NCI-H748 treated with DMSO at 0.1 percent for 48 hours (cell line): ENCODE measurements at places on chromosomes 16 and 17.

DNA sequence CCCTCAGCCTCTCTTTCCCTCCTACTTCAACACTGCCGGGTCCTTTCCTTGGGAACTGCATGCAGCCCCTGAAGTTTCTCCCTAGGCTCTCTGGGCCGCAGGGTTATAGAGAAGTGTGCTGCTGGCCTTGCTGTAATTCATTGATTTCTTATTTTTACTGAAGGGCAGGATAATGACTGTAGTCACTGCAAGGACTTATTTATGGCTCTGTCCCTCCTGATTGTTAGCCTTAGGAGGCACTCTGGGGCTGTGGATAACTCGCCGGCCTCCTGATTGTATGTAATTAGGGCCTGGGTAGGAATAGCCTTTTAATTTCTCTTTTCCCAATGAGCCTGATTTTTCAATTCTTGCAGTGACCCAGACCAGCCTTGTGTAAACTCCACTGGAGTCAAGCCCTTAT lies 138.3 kb upstream of the CDH13 start:
- no peak for DNase-seq

- DNase-seq = no peak
Measured at GRCh38 chr16:64356267-64356666, 765.6 kb downstream of the CDH11 start.

DNA sequence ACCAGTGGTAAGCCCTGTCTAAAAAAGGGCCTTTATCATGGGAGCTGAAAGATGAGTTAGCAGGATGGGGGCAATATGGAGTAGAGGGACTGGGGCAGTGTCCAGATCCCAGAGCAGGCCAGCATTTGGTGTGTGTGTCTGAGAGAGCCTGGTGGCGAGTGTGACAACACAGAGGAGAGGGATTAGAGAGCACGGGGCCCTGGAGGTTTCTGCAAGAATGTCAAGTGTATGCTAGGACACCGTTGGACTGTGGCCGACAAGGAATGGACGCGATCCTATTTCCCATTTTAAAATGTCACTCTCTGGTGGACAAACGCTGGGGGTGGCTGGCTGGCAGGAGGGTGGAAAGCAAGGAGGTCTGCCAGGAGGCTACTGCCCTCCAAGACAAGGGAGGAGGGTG lies 12.4 kb downstream of the TAC4 start:
- DNase-seq = no peak

DNA sequence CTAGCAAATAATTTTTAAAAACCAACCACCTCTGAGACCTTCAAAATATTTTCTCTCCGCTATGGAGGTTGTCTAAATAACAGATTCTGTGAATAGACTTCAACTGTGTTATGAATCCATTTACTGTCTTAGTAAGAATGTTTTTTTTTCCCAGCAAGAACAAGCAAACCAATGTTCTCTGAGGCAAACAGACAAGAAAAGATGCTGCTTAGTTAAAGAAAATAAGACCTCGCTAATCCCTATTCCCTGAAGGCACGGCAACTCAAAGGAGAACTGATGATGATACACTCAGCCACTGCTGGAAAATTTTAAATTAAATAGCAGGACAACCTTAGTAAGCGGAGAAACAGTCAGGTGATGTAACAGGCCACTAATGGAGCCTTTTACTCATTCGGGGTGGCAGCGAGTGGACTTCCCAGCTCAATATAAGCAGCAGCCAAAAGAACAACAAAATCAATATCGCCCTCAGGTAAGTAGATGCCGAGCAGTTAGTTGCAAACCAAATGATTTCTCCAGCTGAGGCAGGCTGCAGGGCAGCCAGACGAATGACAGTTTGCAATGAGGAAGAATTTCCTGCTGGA lies 81.8 kb downstream of the CPPED1 start:
- DNase-seq = no peak

DNA sequence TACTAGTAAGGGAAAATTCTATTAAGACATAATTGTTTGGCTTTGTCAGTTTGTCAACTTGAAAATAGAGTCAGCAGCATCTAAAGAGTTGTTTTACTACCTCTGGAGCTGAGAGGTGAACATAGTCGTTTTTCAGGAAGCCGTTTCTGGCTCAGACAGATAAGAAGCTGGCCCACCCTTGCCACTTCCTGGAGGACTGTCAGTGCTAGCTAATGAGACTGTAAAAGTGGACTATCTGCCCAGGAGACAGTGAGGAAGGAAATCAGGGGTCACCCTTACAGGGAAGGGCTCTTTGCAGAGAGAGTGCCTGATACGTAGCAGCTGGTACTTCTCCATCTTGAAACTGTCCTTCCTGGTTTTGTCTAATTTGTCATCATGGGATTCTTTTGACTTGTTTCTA lies 328.7 kb downstream of the WWOX start:
- DNase-seq = no peak

GRCh38 chr17:3544365-3544764 lies 13.2 kb downstream of the TRPV3 start:
- DNase-seq = no peak

DNA sequence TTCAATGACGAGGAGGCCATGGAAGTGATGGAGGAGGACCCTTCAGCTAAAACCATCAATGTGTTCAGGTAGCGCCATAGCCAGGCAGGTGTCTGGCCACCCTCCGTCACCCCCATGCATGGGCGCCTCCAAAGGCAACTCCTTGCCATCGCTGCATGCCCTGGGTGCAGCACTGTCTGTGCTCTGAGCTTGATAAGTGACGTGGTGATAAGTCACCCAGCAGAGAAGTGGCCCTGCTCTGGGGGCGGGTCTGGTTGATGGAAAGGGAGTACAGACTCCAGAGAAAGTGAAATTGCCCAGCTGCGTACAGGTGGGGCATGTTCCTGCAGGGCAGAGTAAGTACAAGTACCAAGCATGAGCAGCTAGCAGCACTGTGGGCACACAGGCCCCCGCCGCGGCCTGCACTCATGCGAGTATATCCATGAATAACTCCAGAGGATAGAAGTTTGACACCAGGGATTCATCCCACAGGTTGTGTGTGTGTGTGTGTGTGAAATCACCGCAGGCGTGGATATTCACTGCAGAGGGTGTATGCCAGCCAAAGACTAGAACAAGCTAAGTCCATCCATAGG lies 13.1 kb downstream of the DNAI2 start:
- DNase-seq = no peak

- DNase-seq = no peak
Measured at GRCh38 chr17:28577466-28577824, 750 bp upstream of the ALDOC start.

DNA sequence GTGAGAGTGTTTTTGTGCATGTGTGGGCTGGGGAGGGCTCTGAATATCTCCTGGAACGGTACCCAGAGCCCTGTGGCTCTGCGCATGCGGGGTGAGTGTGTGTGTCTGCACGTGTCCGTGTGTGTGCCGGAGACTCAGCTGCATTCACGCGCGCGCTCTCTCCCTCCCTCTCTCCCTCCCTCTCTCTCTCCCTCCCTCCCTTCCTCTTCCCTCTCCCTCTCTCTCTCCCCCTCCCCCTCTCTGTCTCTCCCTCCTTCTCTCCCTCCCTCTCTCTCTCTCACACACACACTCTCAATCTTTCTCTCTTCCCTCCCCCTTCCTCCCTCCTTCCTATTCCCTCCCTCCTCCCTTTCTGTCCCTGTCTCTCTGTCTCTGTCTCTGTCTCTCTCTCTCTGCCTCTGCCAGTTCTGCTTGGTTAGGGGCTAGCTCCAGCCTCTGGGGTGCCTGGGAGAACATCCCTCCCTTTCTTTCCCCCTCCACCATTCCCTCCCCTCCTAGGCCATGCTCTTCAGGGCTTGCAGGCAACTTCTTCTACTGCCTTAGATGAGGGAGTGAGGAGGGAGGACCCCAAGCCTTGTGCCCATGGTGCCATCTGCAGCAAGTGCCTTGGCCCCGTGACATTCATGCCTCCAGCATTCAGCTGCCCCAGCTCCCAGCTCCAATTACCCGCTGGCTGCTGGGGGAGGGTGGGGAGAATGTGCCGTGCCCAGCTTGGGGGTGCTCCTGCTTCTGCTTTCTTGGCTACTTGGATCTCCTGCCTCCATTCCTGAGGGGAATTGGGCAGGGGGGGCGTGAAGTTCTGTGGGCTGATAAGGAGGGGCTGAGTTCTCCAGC lies 6.4 kb downstream of the THRA start:
- DNase-seq = no peak

DNA sequence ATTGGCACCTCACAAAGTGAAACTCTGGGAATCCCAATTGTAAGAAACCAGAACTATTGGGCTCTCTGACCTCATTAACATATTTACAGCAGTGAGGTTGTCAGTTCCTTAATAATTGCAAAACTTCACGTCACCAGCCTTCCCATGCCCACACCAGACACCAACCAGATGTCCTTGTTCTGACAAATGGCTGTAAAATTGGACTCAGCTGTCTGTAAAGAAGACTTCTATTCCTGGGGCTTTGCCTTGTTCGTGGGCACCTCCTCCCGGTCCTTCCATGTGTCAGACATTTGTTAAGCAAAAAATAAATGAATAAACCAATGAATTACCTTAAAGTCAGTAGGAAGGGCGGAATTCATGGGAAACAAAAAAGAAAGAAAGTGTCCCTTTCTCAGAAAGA lies 284.3 kb upstream of the CDH11 start:
- DNase-seq = no peak

DNA sequence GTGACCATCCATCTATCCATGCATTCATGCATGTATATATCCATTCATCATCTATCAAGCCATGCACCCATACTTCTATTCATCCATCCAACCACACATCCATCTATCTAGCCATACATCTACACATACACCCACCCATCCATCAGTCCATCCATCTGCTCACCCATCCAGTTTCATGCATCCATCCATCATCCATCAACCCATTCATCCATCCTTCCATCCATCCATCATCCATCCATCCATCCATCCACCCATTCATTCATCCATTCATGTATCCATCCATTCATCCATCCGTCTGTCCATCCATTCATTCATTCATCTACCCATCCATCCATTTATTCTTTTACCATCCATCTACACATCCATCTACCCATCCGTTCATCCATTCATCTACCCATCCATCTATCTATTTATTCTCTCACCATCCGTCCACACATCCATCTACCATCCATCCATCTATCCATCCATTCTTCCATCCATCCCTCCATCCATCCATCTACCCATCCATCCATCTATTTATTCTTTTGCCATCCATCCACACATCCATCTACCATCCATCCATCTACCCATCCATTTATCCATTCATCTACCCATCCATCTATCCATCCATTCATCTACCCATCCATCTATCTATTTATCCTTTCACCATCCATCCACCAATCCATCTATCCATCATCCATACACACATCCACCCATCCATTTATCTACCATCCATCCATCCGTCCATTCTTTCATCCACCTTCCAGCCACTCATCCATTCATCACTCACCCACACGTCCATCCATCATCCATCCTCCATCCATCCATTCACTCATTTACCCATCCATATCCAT lies 3.2 kb downstream of the CCL17 start:
- DNase-seq = no peak

- DNase-seq = no peak
Measured at GRCh38 chr17:36727052-36727451, 125.7 kb downstream of the MRM1 start.

DNA sequence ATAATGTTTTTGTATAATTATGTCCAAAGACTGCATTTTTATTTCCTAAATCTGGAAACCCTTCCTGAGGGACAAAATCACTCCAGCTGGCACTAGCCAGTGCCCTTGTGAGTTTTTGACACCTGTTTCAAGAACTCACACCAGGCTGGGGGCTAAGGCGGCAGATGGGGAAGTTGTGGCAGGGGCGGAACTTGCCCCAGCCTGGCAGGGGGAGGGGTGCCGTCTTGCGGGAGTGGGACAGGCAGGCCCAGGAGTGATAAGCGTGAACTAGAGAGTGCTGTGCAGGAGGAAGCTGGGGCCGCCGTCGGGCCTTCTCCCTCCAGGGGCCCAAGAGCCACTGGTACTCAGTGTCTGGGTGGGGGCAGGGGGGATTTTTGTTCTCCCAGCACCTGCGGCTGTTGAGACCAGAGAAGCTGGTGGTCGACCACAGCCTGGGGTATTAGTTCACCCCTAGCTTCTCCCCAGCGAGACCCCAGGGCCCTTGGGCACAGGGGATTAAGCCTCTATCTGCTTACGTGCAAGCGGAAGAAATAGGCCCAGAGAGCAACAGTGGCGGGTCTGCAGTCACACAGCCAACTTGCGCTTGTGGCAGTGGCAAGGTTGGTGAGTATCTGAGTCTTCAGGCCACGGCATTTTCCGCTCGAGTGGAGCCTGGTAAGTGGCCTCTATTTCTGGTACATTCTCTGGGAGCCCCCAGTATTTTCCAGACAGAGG lies 40.2 kb upstream of the PLCG2 start:
- no peak for DNase-seq

- no peak for DNase-seq
Measured at GRCh38 chr17:41536741-41537613, 8.9 kb upstream of the KRT19 start.

- DNase-seq = no peak
Measured at GRCh38 chr16:1002399-1003166, 21.0 kb downstream of the SOX8 start.

GRCh38 chr17:75637143-75637538 lies 3.9 kb downstream of the SMIM5 start:
- DNase-seq = no peak

DNA sequence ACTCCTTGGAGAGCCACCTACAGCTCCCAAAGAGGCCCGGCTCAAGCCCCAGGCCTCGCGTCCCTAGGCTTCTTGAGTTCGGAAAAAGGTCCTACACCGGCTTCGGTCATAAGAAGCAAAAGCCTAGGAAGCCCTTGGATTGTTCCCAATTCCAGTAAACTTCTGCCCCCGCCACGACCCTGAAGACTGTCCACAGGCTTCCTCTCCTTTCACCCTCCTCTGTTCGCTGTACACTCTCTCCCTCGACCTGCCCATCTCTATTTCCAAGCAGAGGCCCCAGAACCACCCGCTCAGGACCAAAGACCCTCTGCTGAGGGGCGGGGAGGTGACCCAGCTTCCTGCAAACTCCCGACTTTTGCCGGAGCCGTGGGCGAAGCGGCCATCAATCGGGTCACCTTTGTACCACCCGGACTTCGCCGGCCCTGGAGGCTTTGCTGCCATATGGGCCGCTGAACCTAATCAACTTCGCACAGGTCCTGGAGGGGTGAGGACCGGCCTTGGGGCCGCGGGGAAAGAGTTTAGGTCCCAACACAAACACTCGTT lies 2.7 kb downstream of the HOXB2 start:
- peak; percentile 49 for DNase-seq

- no peak for DNase-seq
Measured at GRCh38 chr16:88455610-88456355, 2.7 kb downstream of the ZFPM1 start.

DNA sequence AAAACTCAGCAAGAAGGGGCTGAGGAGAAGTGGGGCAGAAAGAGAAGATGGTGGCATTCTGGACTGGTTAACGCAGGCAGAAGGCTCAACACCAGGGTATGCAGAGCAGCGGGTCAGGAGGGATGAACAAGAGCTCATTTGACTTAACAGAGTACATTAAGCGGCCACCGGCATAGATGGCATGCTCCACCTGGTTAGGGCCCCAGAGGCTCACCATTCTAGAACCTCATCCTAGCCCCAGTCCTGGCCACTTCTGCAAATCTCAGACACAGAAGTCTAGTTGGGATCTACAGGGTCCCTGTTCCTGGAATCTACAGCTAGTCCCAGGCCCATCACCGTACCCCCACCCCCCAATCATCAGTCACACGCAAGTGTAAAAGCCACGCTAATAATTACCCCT lies 1.7 kb upstream of the MYO1C start:
- no peak for DNase-seq

- peak; percentile 63 for DNase-seq
Measured at GRCh38 chr16:720990-721764, at the start of gene ANTKMT. Gene ANTKMT, plus strand, starts transcription at chr16:721146. Its CDS starts 129 bp downstream, at chr16:721275.

GRCh38 chr16:2208772-2209171 lies 1.9 kb downstream of the BRICD5 start:
- DNase-seq = no peak
